ENCODE measurements at places on chromosomes 3 and 15. TPM values are rescaled to one million over a fixed set of nuclear protein-coding genes. Genes with fewer than 3 reads are reported as not detected.

The VWA5B2 gene
- polyA plus RNA-seq = not detected

The DNAH12 gene
- polyA plus RNA-seq = 0.01 TPM

The ITIH1 gene
- not detected for polyA plus RNA-seq

The SNX22 gene
- polyA plus RNA-seq = 0.07 TPM

The CCDC9B gene
- 6.0 TPM for polyA plus RNA-seq

The FGD5 gene
- polyA plus RNA-seq = not detected

The KIF7 gene
- polyA plus RNA-seq = 7.5 TPM

The RAB43 gene
- 16.1 TPM for polyA plus RNA-seq

The GAP43 gene
- polyA plus RNA-seq = 0.12 TPM

The ZCWPW2 gene
- 0.51 TPM for polyA plus RNA-seq

The GABRA5 gene
- polyA plus RNA-seq = 0.25 TPM

The FBN1 gene
- 572 TPM for polyA plus RNA-seq

The TICRR gene
- polyA plus RNA-seq = 2.4 TPM

The IL5RA gene
- not detected for polyA plus RNA-seq

The SLC22A13 gene
- polyA plus RNA-seq = 0.13 TPM

The TMCC1 gene
- polyA plus RNA-seq = 16.9 TPM

The CKMT1A gene
- not detected for polyA plus RNA-seq

The TNFAIP8L3 gene
- polyA plus RNA-seq = 0.04 TPM

The NAALADL2 gene
- 3.6 TPM for polyA plus RNA-seq

The PLSCR2 gene
- polyA plus RNA-seq = not detected

The FXR1 gene
- 155 TPM for polyA plus RNA-seq

The MCTP2 gene
- 9.5 TPM for polyA plus RNA-seq

The SERPINI2 gene
- not detected for polyA plus RNA-seq

The RCCD1 gene
- 9.6 TPM for polyA plus RNA-seq

The C3orf20 gene
- polyA plus RNA-seq = not detected

The SLC30A4 gene
- 5.2 TPM for polyA plus RNA-seq

The NANOGP8 gene
- polyA plus RNA-seq = not detected

The UTS2B gene
- 0.54 TPM for polyA plus RNA-seq

The SPPL2A gene
- polyA plus RNA-seq = 48.6 TPM

The UBAP1L gene
- 0.72 TPM for polyA plus RNA-seq

The GABRR3 gene
- not detected for polyA plus RNA-seq

The C3orf18 gene
- 30.4 TPM for polyA plus RNA-seq

The C3orf85 gene
- polyA plus RNA-seq = not detected

The LRRFIP2 gene
- 43.9 TPM for polyA plus RNA-seq

The SENP5 gene
- 16.6 TPM for polyA plus RNA-seq

The SI gene
- not detected for polyA plus RNA-seq

The PPIB gene
- 1,794 TPM for polyA plus RNA-seq

The ECE2 gene
- polyA plus RNA-seq = not detected

The SLC28A1 gene
- polyA plus RNA-seq = not detected
